ENCODE measurements at places on chromosomes 11 and 22.

DNA sequence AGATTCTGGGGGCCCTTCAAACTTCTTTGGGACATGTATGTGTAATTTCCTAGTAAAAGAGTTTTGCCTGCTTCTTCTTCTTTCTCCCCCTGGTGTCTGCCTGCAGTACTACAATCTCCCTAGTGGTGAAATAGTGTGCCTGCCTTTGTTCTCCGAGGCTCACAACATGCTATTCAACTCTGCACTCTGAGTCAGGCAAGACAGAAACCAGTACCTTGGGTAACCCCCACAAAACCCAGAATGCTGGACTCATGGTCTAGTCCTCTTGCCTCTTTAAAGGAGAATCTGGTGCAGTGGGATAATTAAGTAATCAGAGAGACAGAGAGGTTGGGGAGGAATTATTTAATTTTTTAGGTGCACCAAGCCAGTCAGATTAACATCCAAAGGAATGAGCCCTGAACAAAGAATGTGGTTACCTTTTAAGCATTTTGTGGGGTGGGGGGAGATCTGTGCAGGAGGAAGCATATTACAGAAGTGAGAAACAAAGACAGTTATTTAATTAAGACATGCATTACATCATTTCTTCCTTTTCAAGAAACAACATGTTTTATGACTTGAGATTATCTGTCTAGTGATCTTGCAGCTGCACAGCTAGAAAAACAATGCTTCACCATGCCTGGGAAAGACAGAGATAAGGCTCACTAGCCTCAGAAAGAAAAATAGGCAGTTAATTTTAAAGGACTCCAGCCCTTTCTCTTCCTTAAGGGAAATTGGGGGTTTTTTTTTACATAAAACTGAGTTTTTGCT lies 11.0 kb upstream of the MS4A6A start:
- DNase-seq, result peak; percentile 27

GRCh38 chr11:1573903-1574237 lies 1.8 kb upstream of the DUSP8 start:
- DNase-seq, result no peak

- no peak for DNase-seq
These were observed 312.7 kb upstream of the B3GAT1 start for GRCh38 chr11:134724779-134725140.

DNA sequence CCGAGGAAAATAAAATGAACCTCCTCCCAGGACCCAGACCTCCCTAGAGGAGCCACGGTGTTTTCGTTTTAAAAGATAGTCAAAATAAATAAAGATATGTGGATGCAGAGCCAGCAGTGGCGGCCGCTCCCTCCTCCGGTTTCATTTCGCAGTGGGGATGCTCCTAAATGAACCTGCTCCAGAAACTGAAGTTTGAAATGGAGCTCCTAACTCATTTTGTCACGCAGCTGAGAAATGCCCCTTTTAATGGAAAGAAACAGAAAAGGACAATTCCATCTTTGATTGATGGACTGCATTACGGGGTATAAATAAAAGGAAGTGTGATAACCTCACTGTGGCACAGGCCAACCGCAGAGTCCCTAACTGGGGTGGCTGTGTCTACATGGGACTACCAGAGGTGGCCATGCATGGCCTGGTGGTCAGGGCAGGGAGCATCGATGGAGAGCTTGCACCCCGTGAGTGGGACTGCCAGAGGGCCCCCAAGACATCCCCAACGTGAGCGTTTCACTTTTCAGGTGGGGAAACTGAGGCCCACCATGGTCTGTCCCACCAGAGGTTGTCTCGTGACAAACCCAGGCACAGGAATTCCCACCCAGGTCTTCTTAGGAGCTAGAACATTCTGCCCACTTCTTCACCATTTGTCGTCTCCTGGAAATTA lies 426.6 kb downstream of the BRD1 start:
- DNase-seq, result no peak

- no peak for DNase-seq
These were observed 18.0 kb upstream of the EIF3D start for GRCh38 chr22:36546932-36547331.
